ENCODE measurements at places on chromosomes 2 and 18.
A peak's percentile ranks its signal among the peaks of the same experiment; 100 is the strongest.

DNA sequence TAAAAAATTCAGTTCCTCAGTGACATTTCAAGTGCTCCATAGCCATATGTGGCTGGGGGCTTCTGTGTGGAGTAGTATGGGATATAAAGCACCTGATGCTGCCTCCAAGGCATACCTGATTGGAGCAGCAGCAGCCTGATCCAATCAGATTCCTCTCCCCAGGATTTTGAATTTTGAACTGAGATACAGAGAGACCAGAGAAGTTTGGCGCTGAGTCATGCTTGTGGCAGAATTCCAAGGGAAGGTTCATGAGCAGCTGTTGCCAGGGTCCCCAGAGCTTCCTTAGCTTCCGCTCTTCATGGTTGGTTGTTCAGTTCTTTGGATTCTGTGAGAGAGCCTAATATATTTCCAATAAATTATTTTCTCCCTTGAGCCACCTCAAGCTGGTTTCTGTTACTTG is 29.0 kb upstream of the CFAP36 start:
- DNase-seq, result no peak

- peak; percentile 5 for DNase-seq
Observed at GRCh38 chr2:66389651-66390131, 45.2 kb upstream of the MEIS1 start.

DNA sequence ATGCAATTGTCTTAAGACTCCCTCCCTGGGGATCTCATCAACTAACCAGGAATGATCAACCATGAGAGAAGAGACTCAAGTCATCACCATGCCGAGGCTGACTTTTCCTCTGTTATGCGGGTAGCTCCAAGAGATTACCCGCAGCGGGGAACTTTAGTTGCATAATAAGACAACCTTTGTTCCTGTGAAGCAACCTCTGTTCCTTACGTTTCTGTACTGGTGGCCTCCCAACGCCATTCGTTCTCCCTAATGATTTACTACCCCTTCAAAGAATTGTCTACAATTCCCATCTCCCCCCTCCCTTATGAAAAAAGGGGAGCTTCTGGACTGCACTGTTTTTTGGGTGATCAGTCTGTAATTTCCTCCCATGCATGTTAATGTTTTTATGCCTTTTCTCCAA is 66.1 kb upstream of the LRPPRC start:
- no peak for DNase-seq

DNA sequence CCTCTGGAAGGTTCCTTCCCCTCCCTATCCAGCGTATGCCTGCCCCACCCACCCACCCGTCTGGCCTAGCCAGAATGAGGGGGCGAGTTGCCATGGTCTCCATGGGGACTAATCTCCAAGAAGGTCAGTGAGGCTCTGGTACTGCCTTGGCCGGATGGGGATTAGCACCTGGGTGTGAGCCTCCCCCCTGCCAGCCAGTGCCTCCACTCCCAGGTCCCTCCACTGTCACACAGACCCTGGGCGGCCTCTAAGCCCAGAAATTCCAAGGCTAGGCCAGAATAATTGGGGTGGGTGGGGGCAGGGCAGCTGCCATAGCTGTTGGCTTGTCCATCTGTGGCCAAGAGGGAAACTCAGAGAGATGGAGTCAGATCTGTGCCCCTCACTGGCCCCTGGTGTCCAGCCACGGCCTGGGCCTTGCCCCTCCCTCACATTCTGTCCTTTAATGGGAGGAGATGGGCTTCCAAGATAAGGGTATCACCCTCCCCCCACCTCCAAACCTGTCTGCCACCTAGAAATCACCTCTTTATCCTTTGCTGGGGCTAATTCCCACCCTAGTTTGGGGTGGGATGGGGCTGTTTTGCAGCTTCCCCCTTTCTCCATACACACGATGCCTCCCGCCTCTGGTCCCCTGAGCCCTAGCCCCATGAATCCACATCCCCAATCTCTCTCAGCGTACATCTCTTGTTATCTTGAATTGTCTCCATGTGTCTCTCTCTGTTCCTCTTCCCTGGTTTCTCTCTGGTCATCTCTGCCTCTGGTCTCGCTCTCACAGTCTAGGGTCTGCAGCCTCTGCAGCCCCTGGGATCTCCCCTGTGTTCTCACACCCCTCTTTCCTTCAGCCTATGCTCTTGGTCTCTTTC is 6.0 kb upstream of the CRYBA2 start:
- DNase-seq, result no peak

GRCh38 chr2:200451511-200451910 is 58.4 kb downstream of the KCTD18 start:
- DNase-seq, result no peak

GRCh38 chr18:79964330-79965118 is at the start of gene HSBP1L1:
Gene HSBP1L1, plus strand, starts transcription at chr18:79964643. Its CDS starts 93 bp downstream, at chr18:79964736.
- no peak for DNase-seq

GRCh38 chr2:102030855-102031527 is 39.2 kb downstream of the IL1R2 start:
- no peak for DNase-seq

DNA sequence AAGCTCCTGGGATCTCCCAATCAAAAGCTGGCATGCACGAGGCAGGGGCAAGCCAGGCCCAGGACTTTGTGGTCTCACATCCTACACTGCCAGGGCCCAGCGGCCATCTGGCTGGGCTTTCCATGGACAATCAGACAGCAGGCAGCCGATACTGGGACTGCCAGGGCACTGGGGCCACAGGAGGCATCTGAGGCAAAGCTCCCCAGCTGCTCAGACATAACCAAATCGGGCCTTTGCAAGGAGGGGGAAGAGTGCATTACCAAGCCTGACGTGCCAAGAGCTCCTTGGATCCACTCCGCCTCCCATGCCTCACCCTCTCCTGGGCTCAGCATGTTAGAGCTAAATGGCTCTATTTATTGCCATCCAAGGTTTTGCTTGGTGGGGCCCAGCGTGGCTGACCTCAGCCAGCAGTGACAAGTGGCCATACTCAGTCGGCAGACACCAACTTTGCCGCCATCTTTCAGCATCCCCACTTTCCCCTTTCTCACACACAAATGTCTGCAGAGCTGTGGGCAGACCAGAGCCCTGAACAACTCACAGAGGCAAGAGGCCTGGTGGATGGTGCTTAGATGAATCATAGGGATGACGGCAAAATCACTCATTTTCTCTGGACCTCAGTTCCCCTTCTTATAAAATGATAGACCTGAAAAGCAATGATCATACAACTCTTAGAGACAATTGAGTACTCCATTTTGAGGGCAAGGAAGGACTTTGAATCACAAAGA is 200.8 kb downstream of the TTC32 start:
- no peak for DNase-seq

- no peak for DNase-seq
Observed at GRCh38 chr2:204428675-204429074, 116.6 kb upstream of the PARD3B start.

DNA sequence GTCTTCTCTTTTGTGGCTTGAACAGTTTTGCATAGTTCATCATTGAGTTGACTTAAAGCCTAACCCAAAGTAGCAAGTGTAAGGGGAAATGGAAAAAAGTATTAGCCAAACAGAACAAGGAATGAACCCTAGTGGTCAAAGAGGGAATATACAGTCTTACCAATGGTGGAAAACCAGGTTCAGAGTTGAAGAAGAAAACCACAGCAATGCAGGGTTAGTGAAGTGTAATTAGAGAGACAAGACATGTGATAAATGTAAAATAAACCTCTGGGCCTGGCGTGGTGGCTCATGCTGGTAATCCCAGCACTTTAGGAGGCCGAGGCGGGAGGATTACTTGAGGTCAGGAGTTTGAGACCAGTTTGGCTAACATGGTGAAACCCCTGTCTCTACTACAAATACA is 2.4 kb downstream of the TTN start:
- peak; percentile 21 for DNase-seq

GRCh38 chr2:121860758-121861227 is 105.3 kb downstream of the TSN start:
- DNase-seq, result no peak

DNA sequence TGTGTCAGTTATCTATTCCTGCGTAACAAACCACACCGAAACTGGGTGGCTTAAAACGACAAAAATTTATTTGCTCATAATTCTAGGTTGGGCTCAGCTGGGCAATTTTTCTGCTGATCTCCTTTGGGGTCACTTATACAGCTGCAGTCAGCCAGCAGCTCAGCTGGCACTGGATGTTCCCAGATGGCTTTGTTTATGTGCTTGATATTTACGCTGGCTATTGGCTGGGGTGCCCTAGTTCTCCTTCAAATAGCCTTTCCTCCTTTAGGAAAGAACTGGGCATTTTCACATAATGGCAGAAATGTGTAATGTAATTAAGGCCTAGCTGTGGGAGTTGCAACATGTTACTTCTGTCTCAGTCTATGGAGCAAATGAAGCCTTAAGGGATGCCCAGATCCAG is 142.2 kb downstream of the B3GNT2 start:
- no peak for DNase-seq

GRCh38 chr2:207122651-207123334 is 43.0 kb downstream of the KLF7 start:
- DNase-seq, result no peak

- peak; percentile 26 for DNase-seq
Observed at GRCh38 chr2:177338177-177338721, 54.3 kb upstream of the AGPS start.

GRCh38 chr2:88827821-88828220 is 136.3 kb downstream of the RPIA start:
- DNase-seq, result no peak

GRCh38 chr2:108594132-108594981 is 60.1 kb downstream of the LIMS1 start:
- no peak for DNase-seq

DNA sequence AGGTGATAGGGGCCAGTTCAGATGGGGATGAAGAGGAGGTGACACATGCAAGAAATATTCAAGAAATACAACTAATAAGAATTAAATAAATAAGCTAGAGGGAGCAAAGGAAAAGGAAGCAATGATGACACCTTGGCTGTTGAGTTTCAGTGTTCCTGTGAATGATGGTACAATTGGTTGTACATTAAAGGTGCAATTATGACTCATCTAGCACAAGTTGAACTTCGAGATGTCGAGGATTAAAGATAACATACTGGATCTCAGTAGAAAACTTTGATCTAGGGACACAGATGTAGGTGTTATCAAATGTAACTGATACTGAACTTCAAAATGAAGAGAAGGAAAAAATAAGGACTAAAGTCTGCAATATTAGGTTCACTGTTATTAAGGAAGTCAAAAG is 760.6 kb upstream of the CHAC2 start:
- no peak for DNase-seq

DNA sequence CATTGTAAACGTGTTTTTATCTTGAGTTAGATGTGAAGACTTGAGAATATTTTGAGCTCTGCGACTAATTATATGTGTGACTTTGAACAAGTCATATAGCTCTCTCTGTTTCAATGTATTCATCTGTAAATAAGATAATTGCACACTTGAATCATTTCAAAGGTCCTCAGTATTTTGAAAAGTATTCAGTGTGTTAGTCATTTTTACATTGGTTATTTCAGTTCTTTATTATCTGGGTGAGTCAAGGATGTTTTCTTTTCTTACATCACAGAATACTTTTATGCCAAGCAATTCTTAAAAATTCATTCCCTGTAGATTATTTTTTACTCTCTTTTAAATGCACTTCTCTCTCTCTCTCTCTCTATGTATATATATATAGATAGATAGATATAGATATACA is 1098.0 kb upstream of the ZEB2 start:
- DNase-seq, result no peak

DNA sequence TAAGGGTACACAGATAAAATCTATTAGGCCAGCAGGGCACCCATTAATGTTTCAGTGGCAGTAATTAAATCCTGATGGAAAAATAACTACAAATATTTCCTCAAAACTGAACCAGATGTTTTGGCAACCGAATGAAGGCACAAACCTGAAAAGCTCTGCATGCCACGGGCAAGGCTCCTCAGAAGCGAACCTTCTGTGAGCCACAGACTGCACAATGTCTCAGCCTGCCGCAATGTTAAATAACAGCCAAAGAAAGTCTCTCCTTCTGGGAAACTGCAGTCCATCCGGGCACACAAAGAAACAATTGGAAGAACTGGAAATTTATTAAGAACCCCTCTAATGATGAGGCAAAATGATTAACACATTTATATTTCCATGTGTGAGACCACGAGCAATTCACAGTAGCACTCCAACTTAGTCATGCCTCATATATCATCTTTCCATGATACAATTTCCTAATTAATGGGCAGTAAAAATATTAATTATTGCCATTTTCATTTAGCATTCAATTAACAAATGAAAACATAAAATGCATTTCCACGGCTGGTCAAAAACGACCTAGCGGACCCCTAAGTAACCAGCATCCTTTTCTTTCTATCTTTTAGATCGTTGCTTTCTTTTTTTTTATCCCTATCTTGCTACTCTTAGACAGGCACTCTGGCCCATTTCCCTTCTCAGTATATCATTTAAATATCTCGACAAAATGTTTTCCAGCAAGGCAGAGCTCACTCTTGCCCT is 237.5 kb downstream of the EPHA4 start:
- DNase-seq, result no peak

GRCh38 chr2:3612639-3613523 is 18.0 kb downstream of the COLEC11 start:
- no peak for DNase-seq

DNA sequence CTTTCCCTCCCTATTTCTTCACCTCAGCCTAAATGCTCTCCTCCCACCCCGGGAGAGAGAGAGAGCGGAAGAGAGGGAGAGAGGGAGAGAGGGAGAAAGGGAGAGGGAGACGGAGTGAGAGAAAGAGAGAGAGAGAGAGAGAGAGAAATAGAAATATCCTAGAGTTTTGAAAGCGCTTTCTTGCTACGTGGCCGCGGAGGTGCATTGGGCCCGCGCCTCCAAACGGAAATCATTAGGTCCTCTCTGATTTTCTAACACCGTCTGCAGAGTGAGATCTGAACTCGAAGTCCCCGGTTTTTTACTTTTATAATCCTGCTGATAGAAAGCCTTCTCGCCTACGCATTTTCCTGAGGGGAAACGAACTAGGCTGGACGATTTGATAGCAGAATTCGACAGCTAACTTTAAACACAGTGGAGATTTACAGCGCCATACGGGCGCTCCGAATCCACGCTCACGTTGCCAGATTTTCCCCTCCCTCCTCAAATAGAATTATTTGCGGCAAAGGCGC is 903 bp upstream of the EVX2 start:
- no peak for DNase-seq

DNA sequence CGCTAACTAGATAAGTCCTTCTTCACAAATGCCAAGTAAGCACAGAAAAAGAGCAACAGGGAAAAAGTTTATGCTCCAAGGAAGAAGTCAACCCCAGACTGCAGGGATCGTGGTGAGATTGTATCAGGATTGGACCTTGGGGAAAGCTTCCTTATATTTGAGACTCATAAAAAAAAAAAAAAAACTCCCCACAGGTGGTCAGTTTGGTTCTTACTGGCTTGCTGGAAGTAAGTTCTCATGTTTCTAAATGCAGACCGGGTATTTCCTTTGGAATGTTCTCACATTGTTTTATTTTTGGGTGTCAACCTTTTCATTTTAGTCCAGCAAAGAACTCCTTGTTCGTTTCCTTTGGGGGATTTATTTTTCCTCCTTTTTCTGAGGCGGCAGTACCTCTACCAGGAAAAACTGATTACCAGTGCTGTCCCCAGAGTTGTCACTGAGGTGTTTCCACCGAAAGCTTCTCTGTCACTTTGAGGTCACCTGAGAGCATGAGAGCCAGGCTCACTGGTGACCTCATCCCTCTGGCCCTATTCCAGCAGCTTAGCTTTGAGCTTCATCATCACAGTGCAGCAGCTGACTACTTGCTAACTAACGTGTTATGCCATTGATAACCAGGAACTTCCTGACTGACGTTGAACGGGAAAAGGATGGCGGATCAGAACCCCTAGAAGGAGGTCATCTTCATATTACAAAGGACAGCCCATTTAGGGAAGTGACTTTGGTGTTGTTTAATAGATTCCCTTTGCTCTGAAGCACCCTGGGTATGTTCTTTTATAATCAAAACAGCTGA is 16.8 kb upstream of the ATP8B1 start:
- peak; percentile 52 for DNase-seq
